ENCODE measurements at places on chromosomes 2 and 18.

DNA sequence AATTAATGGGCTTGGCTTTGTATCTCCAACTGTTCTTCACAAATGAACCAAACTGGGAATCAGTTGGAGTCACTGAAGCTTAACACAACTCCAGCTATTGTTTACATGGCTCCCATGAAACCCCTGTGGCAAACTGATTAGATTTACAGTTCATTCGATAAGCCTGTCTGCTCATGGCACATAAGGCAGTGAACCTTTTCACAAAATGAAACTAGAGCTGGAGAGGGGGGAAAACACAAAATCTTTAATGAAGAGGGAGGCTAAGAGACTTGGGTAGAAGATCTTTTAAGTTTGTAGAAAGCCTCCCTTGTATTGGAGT, 11.6 kb upstream of the ITGA6 start:
- no peak for DNase-seq

GRCh38 chr2:160275656-160276055, 75.6 kb upstream of the ITGB6 start:
- no peak for DNase-seq

DNA sequence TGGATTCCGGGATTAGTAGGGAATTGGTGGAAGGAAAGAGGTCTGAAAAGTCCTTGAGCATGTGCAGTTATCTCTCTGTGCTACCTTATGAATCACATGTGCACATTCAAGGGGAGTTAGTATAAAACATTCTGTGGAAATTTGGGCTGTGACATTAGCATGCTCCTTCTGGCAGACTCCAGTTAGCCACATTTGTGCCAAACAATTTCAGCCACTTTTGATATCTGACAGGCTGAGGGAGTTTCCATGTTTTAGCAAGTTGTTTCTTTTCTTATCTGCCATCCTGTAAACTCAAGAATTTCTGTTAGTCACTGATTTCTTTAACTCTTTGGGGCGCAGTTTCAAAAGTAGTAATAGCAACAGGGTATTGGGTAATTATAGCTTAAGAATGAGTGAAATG, 28.3 kb upstream of the GYPC start:
- no peak for DNase-seq

DNA sequence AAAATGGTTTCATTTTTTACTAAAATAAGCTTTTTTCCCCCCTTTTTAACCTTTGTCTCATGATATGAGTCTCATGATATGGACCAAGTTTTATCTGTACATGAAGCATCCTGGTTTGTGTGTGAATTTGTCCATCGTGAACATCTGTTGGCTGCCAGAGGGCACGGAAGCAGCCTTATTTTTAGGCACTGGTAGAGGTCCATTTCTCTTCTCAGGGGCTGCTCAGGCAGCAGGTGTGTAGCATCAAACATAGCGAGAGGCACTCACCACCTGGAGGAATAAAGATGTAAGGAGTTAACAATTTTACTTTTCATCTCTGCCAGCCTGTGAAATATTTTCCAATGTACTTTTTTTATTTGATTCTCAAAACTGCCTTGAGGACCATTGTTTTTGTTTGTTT, 134.5 kb downstream of the RHBDD1 start:
- DNase-seq: no peak

GRCh38 chr2:16394072-16394985, 271.3 kb downstream of the CYRIA start:
- DNase-seq: no peak

DNA sequence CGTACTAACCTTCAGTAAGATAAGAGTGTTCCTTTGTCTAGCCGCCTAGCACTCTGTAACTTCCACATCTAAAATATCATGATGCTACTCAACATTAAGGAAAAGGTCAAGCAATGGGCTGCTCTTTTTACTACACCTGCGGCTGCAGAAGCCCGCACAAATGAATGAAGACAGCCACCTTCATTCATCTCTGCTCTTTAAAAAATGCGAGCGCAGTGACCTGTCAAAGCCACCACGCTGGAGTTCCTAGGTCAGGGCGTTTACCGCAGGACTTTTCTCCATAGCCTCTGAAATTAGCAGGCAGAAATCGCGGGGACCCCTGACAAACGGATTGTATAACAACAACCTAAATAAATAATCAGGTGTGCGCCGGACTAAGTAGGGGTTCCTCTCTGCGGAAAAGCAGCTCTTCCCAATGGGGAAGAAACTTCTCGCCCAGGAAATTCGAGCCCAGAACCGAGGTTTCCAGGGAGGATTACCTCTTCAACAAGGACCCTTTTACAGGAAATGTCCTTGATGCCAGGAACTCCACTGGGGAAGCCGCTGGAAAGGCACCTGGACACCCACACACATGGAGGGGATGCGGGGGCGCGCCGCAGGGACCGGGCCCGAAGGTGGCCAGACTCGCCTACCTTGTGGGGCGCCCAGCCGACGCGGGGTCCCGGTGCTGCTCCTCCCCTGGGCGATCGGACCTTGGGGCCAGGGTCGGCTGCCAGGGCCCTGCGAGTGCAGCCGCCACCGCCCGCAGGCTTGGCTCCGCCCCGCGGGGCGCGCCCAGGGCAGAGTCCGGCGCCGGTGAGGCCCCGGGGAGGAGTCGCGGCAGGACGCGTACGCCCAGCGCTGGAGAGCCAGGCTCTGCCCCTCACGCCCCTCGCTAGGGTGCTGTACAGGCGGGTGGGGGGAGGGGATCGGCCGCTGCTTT, at the start of gene CCDC68:
Gene CCDC68, minus strand, starts transcription at position 758 of the 922 bp plus-strand sequence. CDS start 16,670 bp downstream, outside the sequence.
- peak; percentile 23 for DNase-seq

GRCh38 chr2:192157776-192158175, 37.0 kb downstream of the TMEFF2 start:
- DNase-seq: no peak

DNA sequence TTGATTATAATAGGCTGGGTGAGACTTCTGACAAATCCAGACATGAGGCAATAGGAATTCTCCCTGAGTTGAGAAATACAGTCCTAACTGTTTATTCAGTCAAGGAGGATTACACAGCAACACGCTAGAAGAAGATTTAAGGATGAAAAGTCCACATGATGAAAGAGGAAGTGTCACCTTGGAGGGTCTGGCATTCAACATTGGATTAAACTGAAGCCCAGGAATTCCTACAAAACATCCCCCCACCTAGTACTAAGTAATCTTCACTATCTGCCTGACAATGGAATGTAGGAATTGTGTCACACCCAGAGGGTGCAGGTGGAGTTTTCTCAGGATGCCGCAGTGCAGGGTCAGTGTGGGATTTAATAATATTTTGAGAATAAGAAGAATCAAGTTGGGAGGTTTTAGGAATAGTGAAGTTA, 142.4 kb downstream of the SOCS6 start:
- DNase-seq: peak; percentile 77

DNA sequence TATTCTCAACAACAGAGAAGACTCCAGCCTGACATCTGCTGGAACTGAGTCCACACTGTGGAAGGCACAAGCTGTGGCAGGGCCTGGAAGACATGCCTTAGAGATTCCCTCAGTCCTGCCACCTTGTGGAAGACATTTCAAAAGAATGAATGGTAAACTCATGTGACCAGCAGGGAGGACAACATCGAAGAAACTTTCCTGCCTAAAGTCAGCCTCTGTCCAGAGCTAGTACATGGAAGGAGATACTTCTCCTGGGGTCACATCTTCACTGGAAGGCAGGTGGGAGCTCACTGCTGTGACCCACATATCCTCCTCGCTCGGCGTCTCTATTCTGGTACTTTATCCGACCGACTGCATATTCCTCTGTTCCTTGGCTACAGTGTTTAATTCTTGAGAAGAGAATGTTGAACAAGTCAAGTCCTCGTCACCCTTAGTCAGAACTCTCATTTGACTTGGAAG, 59.5 kb downstream of the PUM2 start:
- peak; percentile 84 for DNase-seq

DNA sequence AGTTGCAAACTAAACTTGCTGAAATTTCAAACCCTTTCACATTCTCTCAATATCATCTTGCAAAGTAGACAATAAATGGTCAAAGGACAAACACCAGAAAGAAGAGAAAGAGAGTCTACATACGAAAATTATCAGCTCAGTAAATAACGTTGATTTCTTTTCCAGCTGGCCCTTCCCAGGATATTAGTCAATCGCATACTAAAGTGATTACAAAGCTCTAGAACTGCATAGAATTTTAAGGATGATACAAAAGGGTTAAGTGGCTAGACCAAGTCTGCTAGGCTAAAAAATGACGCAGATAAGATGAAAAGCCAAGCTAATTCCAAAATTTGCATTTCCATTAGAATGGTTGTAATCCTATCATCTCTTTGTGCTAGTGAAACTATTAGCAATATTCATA, 405.7 kb downstream of the FBXO15 start:
- DNase-seq: peak; percentile 72
